Suppressor macrophage (primary cell): ENCODE measurements at places on chromosomes 3 and 15.

GRCh38 chr3:194224471-194225417 is 88.8 kb downstream of the HES1 start:
- no peak for DNase-seq

DNA sequence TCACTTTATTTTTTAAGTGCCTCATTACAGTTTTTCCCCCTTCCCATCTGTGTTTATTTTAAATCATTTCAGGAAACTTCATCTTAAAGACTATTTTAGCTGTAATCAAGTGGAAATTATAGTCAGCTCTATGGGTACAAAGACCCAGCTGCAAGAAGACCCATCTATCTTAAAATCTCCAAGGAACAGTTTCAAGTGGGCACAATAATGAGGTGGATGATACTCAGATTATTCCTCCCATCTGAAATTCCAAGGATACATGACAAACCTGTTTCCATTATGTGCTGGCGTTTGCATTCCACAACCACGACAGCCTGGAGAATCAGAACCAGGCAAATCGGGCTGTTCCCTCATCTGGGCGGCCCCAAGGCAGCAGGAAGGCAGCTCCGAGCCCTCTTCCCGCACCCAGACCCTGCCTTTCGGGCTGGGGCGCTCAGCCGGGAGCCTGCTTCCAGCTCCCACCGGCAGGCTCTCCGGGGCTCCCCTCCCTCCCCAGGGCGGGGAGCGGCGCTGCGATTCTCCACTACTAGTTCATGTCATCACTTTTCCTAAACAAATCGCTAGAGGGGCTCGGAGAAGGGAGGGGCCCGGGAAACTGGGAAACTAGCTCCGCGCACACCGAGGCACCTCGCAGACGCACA is at the start of gene MGLL:
MGLL (minus strand) TSS at position 475 of the 641 bp plus-strand sequence; CDS start at position 278, 197 bp downstream.
- peak; percentile 72 for DNase-seq

GRCh38 chr15:85556618-85556895 is 176.2 kb downstream of the AKAP13 start:
- no peak for DNase-seq

GRCh38 chr3:8506571-8507061 is 5.0 kb downstream of the LMCD1 start:
- DNase-seq, result no peak

- no peak for DNase-seq
Measured at GRCh38 chr3:149673393-149673792, 15.6 kb upstream of the WWTR1 start.

DNA sequence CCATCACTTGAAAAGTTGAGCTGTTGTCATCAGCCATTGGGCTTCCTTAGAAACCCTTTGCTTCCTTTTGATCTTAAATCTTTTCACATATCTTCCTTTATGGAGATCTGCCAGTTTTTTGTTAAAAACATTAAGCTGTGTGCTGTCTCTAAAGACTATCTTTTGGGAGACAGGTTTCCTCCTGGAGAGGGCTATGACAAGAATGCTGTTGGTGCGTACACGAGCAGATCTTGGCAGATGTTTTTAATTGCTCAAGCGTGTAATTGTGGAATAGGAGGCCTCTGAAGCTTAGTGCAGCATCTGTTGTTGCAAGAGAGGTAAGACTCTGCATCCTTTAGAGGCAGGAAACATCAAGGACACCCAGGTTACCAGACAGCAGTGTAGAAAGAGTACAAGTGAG is 56.8 kb downstream of the PHLDB2 start:
- no peak for DNase-seq

DNA sequence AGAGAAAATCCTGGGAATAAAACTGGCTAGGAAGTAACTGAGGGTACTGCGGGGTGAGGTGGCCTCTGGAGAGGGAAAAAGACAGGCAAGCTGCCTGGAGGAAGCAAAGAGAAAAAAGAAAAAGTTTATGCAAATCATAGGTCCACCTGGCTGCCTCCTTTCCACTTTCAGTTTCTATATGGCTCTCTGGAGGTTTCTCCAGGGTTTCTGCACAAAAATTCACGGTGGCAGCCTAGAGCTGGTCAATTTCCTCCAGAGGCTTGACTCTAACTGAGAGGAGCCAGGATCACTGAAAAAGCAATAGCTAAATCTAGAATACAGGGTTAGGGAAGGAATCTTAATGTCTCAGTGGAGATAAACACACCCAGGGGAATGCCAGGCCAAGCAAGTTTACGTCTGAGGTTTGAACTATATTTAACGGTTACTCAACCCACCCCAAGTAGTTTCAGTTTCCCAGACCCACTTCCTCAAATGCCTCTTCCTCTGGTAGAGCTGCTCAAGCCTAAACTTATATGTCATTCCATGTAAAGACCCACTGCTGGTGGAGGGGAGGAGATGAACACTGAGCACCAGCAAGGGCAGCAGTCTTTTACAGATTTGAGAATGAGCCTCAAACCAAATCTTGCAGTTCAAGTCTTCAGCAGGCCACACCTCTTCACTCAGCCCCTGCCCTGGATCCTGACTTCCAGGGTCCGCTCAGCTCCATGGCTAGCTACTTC is 5.7 kb downstream of the LYSMD2 start:
- DNase-seq, result peak; percentile 82

- DNase-seq, result no peak
Measured at GRCh38 chr3:59412516-59412915, 362.7 kb upstream of the CFAP20DC start.

GRCh38 chr3:196159526-196159925 is 51.7 kb downstream of the ZDHHC19 start:
- no peak for DNase-seq

DNA sequence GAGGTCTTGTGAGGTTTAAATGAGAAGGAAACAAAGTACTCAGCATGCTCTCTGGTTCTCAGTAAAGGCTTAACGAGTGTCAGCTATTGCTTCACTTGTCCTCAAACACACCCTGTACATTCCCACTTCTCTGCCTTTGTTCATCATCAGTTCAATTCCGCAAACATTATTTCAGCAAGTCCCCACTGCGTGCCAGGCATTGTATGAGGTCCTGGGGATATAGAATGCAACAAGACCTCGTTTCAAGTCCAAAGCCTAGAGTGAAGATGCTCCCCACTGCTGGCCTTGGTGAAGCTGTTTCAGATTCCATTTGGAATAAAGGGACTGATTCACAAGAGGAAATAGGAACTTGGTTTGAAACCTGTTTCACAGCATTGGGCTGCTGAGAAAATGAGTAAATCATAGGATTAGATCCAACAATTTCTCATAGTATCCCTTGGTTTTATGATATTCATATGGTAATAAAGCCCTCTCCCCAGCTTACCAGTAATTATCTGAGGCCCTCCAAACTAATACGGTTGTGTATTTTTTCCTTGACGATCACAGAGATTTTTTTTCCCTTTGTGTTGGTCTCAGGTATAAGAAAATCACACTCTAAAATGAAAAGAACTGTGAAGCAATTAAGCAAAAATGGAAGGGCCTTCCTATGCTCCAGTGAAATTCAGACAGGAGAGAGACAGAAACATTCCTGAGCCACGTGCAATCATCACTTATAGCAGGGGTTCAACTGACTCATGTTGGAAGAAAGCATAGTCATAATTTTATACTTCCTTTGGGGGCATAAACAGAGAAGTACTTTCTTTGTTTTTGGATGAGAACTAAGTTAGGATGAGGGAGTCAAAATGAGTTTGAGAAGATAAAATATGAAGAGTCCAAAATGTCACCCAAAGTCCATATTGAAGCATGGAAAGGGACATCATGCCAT is 258.6 kb downstream of the RORA start:
- DNase-seq, result no peak
